Endodermal cell (in vitro differentiated cells): ENCODE measurements at places on chromosomes 5 and 9. TPM values are rescaled to one million over a fixed set of nuclear protein-coding genes. Genes with fewer than 3 reads are reported as not detected.

The DNAJB5 gene
- total RNA-seq: 19.8 and 20.7 TPM in 2 replicates

The UBE2QL1 gene
- 0.11 TPM in 2 replicates for total RNA-seq

The PRDM9 gene
- 0.15 TPM in 1 of 3 replicates, not detected in the others for total RNA-seq

The C7 gene
- 0.77 and 0.88 TPM in 2 replicates for total RNA-seq

The LECT2 gene
- total RNA-seq: not detected in 2 replicates

The IRX2 gene
- total RNA-seq: 6.9 and 8.0 TPM in 2 replicates

The PKD2L2 gene
- not detected in 3 replicates for total RNA-seq

The IL9 gene
- total RNA-seq: not detected in 3 replicates

The PCDHGA10 gene
- total RNA-seq: 19.5 and 20.7 TPM in 2 replicates

The SLC46A2 gene
- total RNA-seq: not detected in 3 replicates

The FBLL1 gene
- 0.60 to 1.1 TPM (median 0.63 TPM) in 3 replicates for total RNA-seq

The LYSMD3 gene
- total RNA-seq: 18.7 to 26.6 TPM (median 23.2 TPM) in 3 replicates

The DNAH5 gene
- total RNA-seq: 1.8 and 2.5 TPM in 2 replicates

The PLCXD3 gene
- 43.3 to 52.9 TPM (median 48.1 TPM) in 3 replicates for total RNA-seq

The OR1J2 gene
- total RNA-seq: not detected in 2 replicates

The FOXD4L6 gene
- total RNA-seq: not detected in 2 replicates

The LCNL1 gene
- total RNA-seq: 2.2 to 2.5 TPM (median 2.4 TPM) in 3 replicates

The IL3 gene
- total RNA-seq: not detected in 3 replicates

The TAF11L12 gene
- total RNA-seq: not detected in 3 replicates

The FOXB2 gene
- total RNA-seq: not detected in 3 replicates

The RFX3 gene
- total RNA-seq: 22.9 and 27.5 TPM in 2 replicates

The TEX48 gene
- not detected in 2 replicates for total RNA-seq

The VPS13A gene
- 31.3 to 43.7 TPM (median 37.2 TPM) in 3 replicates for total RNA-seq

The TTC23L gene
- total RNA-seq: 0.95 and 0.99 TPM in 2 replicates

The CRB2 gene
- 0.61 to 1.4 TPM (median 0.75 TPM) in 3 replicates for total RNA-seq
